ENCODE measurements at places on chromosomes 7 and 10.

- DNase-seq, result no peak
Observed at GRCh38 chr10:71319042-71319799, at the start of gene SLC29A3. SLC29A3 (plus strand) TSS chr10:71319259; CDS start chr10:71319310, 51 bp downstream.

- DNase-seq, result no peak
Observed at GRCh38 chr10:57362811-57363210, 904.9 kb downstream of the IPMK start.

- DNase-seq, result no peak
Observed at GRCh38 chr10:98276311-98276710, 8.3 kb upstream of the LOXL4 start.

- no peak for DNase-seq
Observed at GRCh38 chr10:104293011-104293410, 24.0 kb downstream of the GSTO2 start.

GRCh38 chr7:12323415-12323814, 80.2 kb downstream of the VWDE start:
- DNase-seq, result no peak

DNA sequence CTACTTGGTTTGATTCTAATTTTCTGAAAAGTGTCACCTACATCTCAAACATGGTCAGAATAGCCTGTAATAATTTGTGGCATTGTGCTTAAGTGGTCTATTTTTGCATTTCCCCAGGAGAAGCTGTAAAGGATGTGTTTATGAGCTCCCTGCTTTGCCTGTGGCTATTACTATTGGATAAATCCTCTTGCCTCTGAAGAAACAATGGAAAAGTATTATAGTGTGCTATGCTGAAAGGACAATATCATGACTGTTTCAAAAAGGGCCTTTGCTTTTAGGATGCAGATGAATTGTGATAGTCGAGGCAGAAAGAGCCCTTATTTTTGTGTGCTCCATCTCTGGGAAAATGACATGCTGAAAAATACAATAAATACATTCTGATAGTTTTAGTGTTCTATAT, 94.1 kb upstream of the ARMC3 start:
- no peak for DNase-seq

DNA sequence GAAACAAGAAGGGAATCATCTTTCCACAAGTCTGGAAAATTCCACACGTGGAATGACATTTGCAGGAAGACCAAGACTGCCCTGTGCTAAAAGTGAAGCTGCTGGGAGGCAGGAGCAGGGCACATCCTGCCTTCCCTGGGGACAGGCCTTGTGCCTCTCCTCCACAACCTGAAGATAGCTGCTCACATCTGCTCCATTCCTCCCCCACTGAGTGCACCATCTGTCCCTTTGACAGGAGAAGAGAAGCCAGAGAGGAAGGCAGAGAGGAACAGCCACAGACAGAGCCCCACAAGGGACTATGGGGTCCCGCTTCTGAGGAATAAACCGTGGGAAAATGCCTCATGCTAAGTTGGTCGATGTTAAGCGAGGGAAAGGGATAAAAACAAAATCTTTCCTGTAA, 15.9 kb upstream of the FAM171A1 start:
- no peak for DNase-seq
